Right forelimb (tissue), 1 donor: ENCODE measurements at places on chromosomes 5 and 9.

GRCh38 chr5:143217065-143217803 is 186.3 kb downstream of the NR3C1 start:
- DNase-seq: no peak

DNA sequence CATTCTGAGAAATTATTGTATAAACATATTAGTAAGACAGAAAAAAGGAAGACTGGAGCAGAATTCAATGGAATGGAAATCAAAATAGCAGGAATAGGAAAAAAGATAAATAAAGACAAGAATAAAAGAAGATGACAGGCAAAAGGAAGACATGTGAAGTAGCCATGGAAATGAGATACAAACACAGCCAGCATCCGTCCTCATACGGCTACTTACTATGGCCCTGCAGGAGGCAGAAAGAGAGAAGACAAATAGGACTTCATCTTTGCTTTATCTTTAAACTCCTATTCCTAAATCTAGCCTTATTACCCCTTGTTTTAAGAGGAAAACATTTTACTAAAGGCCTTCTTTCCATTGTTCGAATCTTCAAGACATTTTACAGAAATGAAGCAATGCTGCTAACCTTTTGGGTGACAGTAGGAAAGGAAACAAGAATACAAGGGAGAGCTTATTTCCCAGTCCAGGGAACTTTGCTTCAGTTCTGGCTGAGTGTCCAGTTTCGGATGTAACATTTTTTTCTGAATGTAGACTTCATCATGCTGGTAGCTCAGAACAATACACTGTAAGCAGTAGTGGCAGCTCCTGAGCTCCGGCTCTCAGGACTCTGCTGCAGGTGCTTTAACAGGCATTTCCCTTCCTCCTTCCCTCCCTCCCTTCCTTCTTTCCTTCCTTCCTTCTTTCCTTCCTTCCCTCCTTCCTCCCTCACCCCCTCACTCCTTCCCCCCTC is 106.4 kb upstream of the SLC12A2 start:
- no peak for DNase-seq

GRCh38 chr9:109789556-109789955 is 9.6 kb downstream of the PALM2AKAP2 start:
- no peak for DNase-seq

- no peak for DNase-seq
Measured at GRCh38 chr5:38697013-38697412, 140.6 kb upstream of the LIFR start.

DNA sequence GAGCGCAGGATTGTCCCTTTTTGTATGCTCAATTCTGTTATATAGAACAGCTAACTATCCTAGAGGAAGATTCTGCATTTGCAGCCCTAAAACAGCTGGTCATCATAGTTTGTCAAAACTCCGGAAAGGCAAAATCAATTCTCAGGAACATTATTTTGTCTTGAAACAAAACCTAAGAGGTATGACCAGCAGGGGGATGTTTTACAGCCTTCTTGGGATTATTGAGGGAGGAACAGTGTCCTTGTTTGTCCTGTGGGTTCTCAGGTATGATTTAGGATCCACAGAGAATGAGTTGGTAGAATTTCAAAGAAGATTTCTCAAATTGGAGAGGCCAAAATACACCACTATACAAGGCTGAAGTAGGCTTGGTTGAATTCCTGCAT is 136.4 kb downstream of the ZSWIM6 start:
- DNase-seq: no peak

DNA sequence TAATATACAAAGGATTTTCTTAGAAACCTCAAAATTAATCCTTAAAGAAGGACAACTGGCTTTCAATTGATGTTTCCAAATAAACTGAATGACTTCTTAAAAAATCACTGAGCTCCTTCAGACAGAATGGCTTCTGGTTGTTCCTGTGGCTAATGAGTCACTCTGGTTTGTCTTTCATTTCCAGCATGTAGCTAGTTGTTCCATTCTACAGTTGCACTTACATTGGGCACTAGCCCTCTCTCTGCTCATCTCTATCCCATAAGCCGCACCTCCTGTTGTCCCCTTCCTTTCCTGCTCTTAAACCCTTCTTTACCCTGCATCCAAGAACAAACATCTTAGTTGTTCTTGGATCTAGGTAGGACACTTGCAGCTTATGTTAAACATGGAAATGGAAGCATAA is 235.3 kb upstream of the HAPLN1 start:
- DNase-seq: no peak

GRCh38 chr9:37645903-37646506 is 4.7 kb upstream of the FRMPD1 start:
- DNase-seq: no peak

- no peak for DNase-seq
Measured at GRCh38 chr5:67033880-67034651, 162.5 kb downstream of the CD180 start.

DNA sequence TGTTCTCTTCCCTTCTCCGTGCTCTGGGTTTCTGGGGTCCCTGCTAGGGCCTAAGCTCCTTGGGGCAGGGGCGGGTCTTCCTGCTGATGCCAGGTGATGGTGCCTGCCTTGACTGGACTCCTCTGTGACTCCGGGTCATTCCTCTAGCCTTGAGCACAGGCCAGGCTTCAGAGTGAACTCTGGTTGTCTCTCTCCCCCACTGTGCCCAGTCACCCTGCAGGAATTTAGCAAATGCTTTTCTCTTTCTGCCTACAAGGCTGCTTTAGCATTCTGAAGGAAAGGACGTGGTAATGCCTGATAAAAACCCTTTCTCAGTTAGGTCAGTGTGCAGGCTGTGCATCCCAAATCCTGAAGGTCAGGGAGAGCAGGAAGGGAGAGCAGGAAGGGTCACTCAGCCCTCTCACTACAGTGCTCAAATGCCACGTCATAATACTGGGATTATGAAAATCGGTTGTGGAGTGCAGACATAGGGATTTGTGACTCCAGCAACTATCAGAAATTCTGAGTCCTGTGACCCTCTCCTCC is 2.7 kb downstream of the CXCL14 start:
- no peak for DNase-seq

GRCh38 chr9:3511551-3511950 is 14.2 kb downstream of the RFX3 start:
- no peak for DNase-seq

GRCh38 chr9:97132865-97133264 is 93.9 kb upstream of the CTSV start:
- DNase-seq: no peak

GRCh38 chr5:78593465-78593864 is 55.1 kb downstream of the LHFPL2 start:
- DNase-seq: no peak

- DNase-seq: no peak
Measured at GRCh38 chr5:138737494-138738265, 15.5 kb upstream of the CTNNA1 start.

GRCh38 chr5:82151204-82151603 is 127.0 kb downstream of the RPS23 start:
- no peak for DNase-seq

GRCh38 chr5:92102313-92102712 is 719.2 kb upstream of the ARRDC3 start:
- no peak for DNase-seq

GRCh38 chr9:126514037-126514821 is 99.5 kb upstream of the LMX1B start:
- no peak for DNase-seq

- no peak for DNase-seq
Measured at GRCh38 chr9:91567642-91568274, 144.1 kb upstream of the NFIL3 start.

- no peak for DNase-seq
Measured at GRCh38 chr5:136039202-136039601, 10.4 kb downstream of the TGFBI start.

GRCh38 chr9:109475526-109475925 is 22.6 kb downstream of the PTPN3 start:
- no peak for DNase-seq

GRCh38 chr5:168464641-168465040 is 21.6 kb upstream of the RARS1 start:
- DNase-seq: no peak

- no peak for DNase-seq
Measured at GRCh38 chr9:108150736-108151586, 661.4 kb upstream of the KLF4 start.

DNA sequence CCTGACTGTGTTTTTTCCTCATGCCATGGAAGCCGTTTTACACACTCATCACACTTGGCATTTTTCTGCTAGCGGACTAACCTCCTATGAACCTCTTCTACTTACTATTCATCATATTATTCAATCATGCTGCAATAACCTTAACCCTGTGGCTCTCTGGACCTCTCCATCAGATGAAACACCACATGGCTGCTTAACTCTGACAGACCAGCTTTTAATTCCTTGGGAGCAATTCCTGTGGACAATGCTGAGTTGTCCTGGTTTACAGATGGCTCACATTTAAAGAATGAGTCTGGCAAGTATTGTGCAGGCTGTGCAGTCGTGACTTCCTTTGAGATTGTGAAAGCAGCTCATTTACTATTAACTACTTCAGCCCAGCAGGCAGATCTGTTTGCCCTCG is 9.0 kb downstream of the OR1J1 start:
- DNase-seq: no peak

DNA sequence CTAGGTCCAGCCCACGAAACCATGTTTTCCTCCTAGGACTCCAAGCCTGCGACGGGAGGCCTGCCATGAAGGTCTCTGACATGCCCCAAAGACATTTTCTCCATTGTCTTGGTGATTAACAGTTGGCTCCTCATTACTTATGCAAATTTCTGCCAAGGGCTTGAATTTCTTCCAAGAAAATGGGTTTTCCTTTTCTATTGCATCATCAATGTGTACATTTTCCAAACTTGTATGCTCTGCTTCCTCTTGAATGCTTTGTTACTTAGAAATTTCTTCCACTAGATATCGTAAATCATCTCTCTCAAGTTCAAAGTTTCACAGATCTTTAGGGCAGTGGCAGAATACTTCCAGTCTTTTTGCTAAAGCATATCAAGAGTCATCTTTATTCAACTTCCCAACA is 1792.7 kb upstream of the CDH9 start:
- no peak for DNase-seq

DNA sequence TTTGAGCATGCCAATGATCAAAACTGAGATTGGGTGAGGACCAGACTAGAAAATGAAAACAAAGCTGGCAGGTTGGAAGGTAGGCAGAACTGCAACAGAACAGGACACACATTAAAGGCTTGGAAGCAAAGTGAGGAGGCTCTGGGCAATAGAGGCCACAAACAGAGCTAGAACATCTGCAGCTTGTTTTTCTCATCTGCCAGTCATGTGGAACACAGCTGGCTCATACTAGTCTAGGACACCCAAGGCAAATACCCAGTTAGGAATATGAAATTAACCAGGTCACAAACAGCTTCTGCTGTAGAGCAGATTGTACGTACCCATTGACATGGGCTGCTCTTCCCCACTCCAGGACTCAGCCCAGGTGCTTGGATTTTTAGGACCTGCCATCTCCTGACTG is 61.7 kb downstream of the SPEF2 start:
- DNase-seq: no peak

GRCh38 chr9:95261890-95262289 is 55.6 kb downstream of the FANCC start:
- DNase-seq: no peak

GRCh38 chr5:154858972-154859871 is 795 bp downstream of the CNOT8 start:
- no peak for DNase-seq

DNA sequence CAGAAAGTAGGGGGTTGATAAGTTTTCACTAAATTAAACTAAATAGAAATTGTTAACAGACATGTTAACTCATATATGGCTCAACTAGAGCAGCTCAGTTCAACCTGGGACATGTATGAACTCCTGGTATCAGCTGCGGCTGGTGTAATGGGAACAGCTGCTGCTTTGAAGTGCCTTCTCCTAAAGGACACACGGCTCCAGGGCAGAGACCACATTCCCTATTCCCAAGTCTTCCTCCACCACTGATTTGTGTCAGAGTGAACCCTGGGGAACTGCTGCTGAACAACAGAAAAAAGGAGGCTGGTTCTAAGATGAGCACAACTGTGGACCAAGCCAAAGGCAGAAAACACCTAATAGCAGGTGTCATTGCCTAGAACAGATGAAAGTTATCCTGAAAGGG is 71.1 kb downstream of the MAPKAP1 start:
- DNase-seq: no peak

DNA sequence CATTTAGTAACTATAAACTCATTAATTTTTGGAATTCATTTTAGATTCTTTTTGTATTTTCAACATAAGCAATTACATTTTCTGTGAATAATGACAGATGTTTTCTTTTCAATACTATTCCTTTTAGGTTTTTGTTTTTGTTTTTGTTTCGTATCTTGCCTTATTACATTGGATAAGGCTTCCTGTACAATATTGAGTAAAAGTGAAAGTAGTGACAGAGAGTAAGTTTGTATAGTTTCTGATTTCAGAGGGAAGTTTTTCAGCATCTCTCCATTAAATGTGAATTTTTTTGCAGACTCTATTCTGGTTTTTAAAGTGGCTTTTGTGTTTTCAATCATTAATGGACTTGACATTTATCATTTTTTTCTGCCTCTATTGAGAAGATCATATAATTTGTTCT is 12.8 kb upstream of the CAMK4 start:
- DNase-seq: no peak

DNA sequence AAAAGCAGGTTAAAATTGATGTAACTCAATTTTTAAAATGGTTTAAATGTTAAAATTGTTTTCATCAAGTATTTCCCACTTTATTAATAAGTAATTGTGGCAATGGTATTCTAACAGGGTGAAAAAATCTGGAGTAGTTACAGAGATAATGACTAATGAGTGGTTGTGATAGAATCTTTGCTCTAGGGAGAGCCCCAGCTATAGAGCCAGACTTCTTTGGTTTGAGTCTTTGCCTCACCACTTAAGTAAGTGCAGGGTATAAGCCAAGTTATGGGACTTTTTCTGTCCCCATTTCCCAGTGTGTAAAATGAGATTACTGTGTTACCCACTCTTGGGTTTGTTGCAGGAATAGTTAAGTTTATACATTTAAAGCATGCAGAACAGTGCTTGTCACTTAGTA is 158.1 kb downstream of the FER start:
- no peak for DNase-seq

DNA sequence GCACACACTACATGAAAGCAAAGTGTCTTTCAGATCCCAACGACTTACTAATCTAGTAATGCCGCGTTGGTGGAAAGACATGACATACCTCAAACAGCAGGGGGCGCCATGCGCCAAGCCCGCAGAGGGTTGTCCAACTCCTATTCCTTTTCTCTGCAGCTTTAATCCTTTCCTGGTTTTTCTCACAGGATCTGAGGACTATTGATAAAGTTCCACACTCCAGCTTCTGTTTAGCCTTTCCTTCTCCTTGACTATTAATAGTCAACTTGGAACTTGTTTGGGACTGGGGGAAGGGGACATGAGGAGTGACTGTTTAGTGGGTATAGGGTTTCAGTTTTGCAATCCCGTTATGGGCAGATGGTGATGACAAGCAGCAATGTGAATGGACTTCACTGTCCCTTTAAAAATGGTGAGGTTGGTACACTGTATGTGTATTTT is 62.9 kb downstream of the OTULIN start:
- DNase-seq: peak; percentile 87

- DNase-seq: no peak
Measured at GRCh38 chr9:110156902-110157301, 51.1 kb downstream of the C9orf152 start.

- no peak for DNase-seq
Measured at GRCh38 chr9:83280268-83280667, 217.3 kb upstream of the RASEF start.

GRCh38 chr5:179422213-179422855 is 77.1 kb upstream of the ADAMTS2 start:
- no peak for DNase-seq
